ENCODE measurements at places on chromosomes 6 and 20.

DNA sequence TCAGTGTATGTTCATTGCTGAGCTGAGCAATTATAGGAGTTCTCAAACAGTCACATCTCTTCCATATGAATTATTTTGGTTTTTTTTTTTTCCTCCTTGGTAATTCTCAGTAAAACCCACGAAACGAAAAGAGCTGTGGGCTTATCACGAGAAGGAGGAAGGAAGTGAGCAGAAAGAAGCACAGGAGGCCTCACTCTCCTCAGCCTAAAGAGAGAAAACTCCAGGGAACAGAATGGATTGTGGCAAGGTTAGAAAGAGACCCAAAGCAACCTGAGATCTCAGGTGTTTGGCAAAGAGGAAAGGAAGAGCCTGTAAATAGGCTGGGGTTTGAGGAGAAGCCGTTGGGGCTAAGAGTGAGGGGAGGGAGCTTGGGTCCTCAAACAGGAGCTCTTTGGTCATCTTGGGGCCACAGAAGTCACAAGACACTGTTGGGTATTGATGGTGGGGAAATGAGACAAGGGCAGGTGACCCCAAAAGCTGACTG, 67.8 kb upstream of the CITED2 start:
- no peak for DNase-seq

GRCh38 chr6:20351534-20351933, 50.1 kb upstream of the E2F3 start:
- no peak for DNase-seq

- no peak for DNase-seq
Measured at GRCh38 chr6:91940801-91941200, 1353.9 kb upstream of the MAP3K7 start.

GRCh38 chr6:143901885-143902750, 37.8 kb downstream of the ZC2HC1B start:
- DNase-seq: no peak

- no peak for DNase-seq
Measured at GRCh38 chr20:32681175-32682084, 7.7 kb upstream of the C20orf203 start.

GRCh38 chr6:108846101-108846500, 2.1 kb upstream of the ARMC2 start:
- DNase-seq: no peak

DNA sequence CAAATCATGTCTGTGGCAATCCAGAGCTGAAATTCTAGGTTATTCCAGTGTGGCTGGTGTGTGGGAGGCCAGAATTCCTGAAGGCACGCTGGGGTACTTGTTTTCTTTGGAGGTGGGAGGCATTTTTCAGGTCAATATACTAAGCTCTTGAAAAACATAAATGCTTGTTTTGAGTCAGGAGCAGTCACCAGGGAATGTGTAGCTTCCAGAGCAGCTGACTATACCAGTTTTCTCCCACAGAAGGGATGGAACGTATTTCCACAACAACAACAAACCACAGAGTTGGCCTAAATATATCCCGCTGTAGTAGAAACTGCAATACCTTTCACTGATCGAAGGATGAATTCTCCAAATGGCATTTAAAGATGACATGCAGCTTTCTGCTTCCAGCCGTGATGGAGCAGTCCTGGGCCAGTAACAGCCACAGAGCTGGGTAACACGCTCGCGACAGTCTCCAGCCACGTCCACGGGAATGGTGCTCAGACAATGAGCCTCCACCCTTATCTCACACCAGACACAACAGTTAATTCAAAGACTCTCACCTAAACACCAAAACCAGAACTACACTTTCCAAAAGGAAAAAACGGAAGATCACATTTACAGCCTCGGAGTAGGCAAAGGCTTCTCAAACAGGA, 23.2 kb downstream of the CHRNA4 start:
- no peak for DNase-seq

All from activated naive CD4-positive, alpha-beta T cell treated with Interleukin-2 at 50 U/mL for 16 hours (primary cell).